ENCODE measurements at places on chromosomes 11 and 22. TPM values are rescaled to one million over a fixed set of nuclear protein-coding genes. Genes with fewer than 3 reads are reported as not detected.

The TSGA10IP gene
- not detected for total RNA-seq

- DNase-seq = peak; percentile 67
Measured at GRCh38 chr11:102453302-102453695, 734 bp upstream of the TMEM123 start.

GRCh38 chr22:48146426-48146825, 1384.0 kb downstream of the TBC1D22A start:
- DNase-seq = no peak

DNA sequence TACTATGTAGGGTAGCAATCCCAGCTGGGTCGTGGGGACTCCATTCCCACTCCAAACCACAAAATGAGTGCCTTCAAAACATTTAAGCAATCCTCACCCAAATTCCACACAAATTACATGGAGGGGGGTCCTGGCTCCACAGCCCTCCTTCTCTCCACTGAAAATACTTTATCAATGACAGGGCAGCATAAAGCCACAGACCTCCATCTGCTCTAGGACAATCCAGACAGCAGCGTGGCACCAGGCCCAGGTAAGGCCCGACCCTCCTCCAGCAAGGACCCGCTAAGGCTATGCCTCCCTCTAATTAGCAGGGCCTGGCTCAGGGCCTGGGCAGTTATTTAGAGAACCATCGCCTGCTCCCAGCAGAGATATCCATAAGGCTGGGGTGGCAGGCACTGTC, at the start of gene PANX3:
TSS of gene PANX3 (plus strand) at position 365 of the 400 bp plus-strand sequence. CDS start 129 bp downstream, outside the sequence.
- no peak for DNase-seq

GRCh38 chr22:35334004-35334403, 34.3 kb downstream of the TOM1 start:
- DNase-seq = peak; percentile 66

DNA sequence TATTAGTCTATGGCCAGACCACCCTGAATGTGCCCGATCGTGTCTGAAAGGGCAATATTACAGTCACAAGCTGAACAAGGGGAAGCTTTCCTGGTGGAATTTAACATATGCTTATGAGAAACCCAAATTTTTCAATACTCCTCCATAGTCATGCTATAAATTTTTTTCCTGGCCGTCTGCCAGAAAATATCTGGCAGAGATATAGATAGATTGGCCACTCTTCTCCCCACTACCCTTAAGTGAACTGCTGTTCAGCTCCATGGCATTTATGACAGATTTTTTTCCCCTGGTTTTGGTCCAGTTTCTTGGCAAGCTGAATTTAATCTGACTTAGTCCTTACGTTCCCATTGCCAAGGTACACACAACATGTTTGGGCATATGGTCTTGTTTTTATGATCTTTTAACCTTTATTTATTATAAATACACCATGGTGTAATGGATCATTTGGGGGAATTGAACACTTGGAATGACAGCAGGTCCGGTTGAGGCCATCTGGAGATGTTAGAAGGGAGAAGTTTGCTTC, 328.5 kb downstream of the CNTN5 start:
- no peak for DNase-seq

- DNase-seq = no peak
Measured at GRCh38 chr22:36701965-36702621, 1.5 kb downstream of the CACNG2 start.

GRCh38 chr11:108890482-108891105, 225.7 kb downstream of the DDX10 start:
- no peak for DNase-seq

Measured in activated CD4-positive, alpha-beta T cell treated with anti-CD3 and anti-CD28 coated beads for 36 hours (primary cell).